Hypothalamus (tissue), 51 donors: ENCODE measurements at places on chromosomes 3 and 15.

- no peak for DNase-seq
These were observed 12.3 kb downstream of the ABTB1 start for GRCh38 chr3:127684871-127685707.

DNA sequence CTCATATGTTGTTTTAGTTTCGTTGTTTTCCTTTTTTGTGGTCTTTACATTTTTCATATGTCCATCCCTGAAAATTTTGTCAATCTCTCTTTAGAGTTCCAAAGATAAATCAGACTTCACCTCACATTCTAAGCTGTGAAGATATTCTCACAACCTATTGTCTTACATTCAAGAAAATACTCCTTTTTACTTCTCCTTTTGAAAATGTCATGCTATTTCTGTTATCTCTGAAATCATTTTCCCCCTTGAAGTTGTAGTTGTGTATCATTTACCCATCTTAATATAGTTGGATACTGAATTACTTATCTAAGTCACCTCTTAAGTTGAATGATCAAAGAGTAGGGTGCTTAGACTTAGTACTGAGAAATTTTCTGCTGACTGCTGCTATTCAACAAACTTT, 74.3 kb downstream of the DCUN1D1 start:
- no peak for DNase-seq

- DNase-seq: no peak
These were observed 49.9 kb upstream of the FURIN start for GRCh38 chr15:90818251-90819210.

DNA sequence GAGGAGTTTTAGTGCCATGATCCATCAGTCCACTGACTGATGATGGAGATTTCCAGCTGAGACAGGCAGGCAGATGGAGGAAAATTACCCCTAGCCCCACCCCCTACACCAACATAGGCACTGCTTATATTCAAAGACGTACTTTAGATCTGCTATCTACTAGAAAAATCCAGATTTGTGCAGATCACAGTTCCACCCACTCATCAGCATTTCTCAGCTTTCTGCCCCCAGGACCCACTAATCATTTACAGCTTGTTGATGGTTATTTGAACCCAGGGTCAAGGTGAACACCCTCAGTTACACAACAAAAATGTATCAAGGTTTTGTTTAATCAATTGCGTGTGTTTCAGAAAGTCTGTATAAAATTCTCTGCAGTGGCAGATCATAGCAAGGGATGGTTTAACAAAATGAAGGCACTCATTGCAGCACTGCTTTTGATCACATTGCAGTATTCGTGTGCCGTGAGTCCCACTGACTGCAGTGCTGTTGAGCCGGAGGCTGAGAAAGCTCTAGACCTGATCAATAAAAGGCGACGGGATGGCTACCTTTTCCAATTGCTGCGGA, at the start of gene HRG:
HRG (plus strand) TSS at position 390 of the 564 bp plus-strand sequence; CDS start at position 408, 18 bp downstream.
- DNase-seq: no peak

GRCh38 chr3:64909757-64910467, 222.1 kb upstream of the ADAMTS9 start:
- DNase-seq: no peak

- no peak for DNase-seq
These were observed 11.3 kb downstream of the SEMA4B start for GRCh38 chr15:90212221-90213098.

DNA sequence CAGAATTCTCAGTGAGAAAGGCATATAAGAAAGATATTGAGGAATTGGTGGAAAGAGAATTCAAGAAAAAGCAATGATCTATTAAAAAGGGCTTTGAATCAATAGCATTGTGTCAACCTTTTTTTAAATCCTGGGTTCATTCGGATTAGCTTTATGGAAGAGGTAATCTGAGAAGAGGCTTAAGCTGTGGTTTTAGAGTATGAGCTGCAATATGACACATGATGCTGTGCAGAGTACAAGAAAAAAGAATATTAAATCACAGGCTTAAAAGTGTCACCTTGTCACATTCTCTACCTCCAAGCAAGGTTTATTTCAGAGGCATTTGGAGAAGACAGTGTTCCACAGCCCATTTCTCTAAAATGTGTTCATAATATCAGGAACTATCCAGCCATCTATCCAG, 128.9 kb downstream of the RTP4 start:
- no peak for DNase-seq

- DNase-seq: no peak
These were observed 8.2 kb downstream of the THOC7 start for GRCh38 chr3:63855333-63855940.

DNA sequence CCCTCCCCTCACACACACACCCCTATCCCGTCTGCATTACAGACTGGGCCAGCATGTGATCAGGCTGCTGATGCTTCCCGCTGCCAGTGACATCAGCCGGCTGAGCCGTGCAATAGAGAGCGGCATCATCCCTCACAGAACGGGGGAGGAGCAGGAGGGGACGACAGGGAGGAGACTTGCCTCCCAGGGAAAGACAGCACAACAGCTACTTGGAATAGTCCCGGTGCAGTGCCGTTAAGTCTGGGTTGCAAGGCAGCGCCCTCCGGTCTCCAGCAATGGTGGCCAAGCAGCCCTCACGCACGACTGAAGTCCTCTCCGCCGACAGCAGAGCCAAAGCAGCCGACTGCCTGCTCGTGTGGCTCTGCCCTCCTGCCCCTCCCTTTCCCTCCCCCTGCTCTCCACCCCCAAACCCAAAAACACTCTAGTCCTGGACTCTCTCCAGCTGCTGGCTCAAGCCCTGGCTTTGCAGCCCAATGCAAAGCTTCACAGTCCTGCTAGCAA, 31.5 kb upstream of the RPS17 start:
- peak; percentile 59 for DNase-seq

DNA sequence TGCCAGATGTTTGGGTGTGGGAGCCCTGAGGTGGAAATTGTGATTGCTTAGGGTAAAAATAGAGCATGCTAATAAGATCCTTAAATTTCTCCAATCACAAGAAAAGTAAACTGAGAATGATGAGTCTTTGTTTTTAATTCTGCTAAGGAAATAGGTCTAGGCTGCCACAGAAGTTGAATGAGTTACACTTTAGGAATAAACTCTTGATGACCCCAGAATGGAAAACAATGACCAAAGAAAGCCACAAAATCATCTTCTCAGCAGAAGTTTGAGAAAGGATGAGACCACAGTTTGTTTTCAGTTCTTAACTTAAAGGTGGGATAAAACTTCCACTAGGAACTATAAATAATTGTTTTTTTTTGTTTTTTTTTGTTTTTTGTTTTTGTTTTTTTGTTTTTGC, 164.6 kb upstream of the BCL6 start:
- no peak for DNase-seq

DNA sequence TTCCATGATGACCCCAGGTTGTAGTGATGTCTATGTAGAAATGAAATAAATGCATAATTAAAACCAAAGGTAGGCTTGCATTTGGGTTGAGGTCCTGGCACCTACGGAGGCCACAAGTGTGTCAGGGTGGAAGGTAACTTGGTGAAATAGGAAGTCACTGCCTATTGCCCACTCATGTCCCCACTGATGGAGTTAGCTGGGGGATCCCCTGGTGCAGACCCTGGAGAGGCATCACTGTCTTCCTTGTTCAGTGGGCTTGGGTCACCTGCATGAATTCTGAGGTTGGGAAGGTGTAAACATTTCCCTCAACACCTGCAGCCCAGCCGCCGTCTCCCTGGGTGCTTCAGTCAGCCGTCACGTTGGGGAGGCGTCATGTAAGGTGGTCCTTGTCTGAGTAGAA, 97.1 kb downstream of the APBA2 start:
- DNase-seq: no peak

GRCh38 chr15:52349052-52349700, 53.6 kb upstream of the MYO5C start:
- DNase-seq: no peak

GRCh38 chr3:38648024-38648658, 1.3 kb downstream of the SCN5A start:
- no peak for DNase-seq

- DNase-seq: peak; percentile 4
These were observed 65.8 kb downstream of the MB21D2 start for GRCh38 chr3:192851821-192852372.

- DNase-seq: no peak
These were observed 28.1 kb downstream of the ABHD2 start for GRCh38 chr15:89116404-89116803.

- peak; percentile 24 for DNase-seq
These were observed 1.6 kb upstream of the CHST13 start for GRCh38 chr3:126522363-126522788.

DNA sequence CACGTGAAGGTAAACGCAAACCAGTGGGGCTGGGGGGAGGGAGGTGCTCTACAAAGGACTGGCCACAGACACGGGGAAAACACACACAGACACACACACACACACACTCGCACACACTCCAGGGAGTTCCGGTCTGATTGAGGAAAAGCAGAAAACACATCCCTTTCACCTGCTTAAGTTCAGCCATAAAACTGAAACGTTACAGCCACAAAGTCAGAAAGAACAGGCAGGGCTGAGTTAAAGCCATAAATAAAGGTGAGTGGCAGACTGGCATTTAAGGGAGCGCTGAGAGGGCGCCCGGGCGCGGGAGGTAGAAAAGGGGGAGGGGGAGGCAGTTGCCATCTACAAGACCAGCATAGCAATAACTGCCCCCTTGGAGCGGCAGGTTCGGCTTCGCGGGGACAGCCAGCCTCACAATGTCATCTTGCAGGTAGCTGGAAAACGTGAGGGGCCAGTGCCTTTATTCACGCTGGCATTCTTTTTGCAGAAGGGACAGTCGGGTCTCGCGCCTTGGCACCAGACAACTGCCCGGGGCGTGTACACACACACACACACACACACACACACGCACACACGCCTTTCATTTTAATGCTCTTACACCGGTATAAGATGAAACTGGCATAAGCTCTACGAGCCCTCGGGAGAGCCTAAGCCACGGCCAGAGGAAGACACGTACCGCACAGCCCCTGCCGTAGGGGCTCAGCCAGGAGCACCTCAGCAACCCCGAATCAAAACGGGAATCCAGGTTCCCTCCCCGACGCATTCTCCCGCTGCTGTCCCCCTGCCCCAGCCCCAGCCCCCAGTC, 866 bp downstream of the TNIK start:
- peak; percentile 57 for DNase-seq

- no peak for DNase-seq
These were observed 62.7 kb downstream of the TCF12 start for GRCh38 chr15:56981160-56981559.

DNA sequence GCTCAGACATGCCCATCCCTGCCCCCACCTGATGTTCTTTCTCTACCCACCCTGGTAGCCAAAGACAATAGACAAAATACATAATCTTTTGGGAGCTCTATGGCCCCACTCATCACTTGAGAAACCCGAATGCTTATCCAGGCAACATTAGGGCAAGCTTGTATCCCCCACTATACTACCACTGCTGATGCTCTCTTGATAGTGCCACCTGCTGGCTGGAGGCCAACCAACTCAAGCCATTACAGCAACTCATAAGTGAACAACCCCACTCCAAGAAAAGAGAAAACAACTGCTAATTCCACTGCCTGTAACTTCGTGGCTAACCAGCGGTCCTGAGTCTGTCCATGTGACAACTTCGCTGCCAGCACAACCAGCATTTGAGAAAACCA, 342.5 kb upstream of the TGFBR2 start:
- no peak for DNase-seq

DNA sequence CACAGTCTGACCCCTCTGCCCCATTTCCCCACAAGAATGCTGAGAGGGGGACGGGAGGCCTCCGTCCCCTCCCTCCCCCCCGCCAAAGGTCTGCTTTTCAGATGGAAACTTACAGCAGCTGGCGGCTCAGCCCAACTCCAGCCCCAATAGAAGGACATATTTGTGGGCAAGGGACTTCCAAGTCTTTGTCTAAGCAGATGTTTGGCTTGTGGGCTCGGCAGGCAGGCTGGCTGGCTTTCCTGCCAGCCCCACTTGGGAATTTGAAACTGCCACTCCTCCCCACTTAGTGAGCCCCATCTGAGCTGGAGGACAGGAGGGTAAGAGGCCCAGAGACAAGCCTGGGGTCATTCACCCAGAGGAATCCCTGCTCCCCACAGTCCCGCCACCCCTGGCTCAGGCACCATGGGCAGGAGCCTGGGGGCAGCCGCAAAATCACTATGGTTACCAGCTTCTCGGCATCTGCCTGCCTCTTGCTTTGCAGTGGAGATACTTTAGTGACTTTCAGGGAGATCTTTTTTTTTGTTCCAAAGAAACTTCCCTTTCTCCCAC, 53.6 kb downstream of the LMCD1 start:
- peak; percentile 17 for DNase-seq

- DNase-seq: no peak
These were observed 30.5 kb downstream of the FAH start for GRCh38 chr15:80183306-80183705.

DNA sequence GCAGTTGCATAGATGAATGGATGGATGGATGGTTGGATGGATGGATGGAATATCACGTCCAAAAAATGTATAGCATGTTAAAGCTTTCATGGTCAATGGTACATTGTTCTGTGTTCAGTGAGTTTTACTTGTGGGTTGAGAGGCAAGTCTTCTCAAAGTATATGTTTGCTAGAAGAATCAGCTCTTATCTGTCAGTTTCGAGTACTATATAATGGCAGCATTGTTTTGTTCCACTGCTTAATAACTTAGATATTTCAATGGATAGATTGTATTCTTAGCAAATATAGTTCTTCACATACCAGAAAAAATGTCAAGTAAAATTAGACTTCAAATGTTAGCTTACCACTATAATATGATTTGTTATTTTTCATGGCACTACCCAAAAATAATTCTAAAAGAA, 100.9 kb upstream of the CDIN1 start:
- DNase-seq: no peak

DNA sequence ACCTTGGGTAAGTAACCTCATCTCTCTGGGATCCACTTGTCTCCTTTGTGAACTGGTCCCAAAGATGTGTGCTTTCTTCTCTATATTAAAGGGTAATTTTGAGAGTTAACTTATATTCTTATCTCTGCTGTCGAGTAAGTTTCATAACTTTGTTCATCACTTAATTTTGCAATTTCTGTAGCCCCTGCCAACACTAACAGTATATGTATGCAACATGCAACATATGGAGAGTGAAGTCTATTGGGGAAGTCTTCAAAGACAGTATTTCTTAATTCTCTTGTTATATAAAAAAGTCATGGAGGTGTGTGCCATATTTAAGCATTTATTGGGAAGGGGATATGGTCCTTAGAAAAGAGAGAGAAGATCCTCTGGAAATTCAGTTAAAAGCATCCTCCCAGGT, 85.9 kb downstream of the LRRC3B start:
- DNase-seq: no peak

- no peak for DNase-seq
These were observed 59.5 kb downstream of the SNRK start for GRCh38 chr3:43345877-43346276.
